ENCODE measurements at places on chromosomes 1 and 21.

GRCh38 chr1:206445116-206445515 lies 25.2 kb upstream of the IKBKE start:
- DNase-seq = no peak

- no peak for DNase-seq
Observed at GRCh38 chr1:208211921-208212843, 32.0 kb downstream of the PLXNA2 start.

GRCh38 chr1:7657287-7658016 lies 113.6 kb upstream of the VAMP3 start:
- no peak for DNase-seq

DNA sequence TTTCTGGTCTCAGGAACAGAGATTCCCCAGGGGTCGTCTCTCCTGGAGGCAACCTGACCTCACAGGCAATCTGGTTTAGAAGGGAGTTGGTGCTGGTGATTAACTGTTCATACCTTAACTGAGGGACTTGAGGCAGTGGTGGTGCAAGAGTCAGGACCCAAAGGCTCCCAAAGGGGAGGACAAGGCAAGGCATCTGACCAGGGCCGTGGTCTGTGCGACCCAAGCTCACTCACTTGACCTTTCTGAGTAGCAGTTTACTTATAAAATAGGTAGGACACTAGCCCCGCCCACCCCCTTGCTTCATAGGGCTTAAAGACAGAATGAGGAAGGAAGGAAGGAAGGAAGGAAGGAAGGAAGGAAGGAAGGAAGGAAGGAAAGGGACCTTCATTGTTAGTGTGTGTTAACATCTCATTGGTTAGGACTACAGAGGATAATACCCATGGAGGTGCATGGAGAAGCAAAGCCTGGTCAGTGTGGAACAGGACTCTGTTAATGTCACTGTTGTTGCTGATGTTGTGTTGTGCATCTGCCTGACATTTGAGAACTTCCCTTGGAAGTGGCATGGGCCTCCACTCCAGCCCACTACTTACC lies 4.6 kb upstream of the KCNA2 start:
- DNase-seq = no peak

GRCh38 chr1:12532405-12533315 lies 85.3 kb downstream of the DHRS3 start:
- DNase-seq = no peak

DNA sequence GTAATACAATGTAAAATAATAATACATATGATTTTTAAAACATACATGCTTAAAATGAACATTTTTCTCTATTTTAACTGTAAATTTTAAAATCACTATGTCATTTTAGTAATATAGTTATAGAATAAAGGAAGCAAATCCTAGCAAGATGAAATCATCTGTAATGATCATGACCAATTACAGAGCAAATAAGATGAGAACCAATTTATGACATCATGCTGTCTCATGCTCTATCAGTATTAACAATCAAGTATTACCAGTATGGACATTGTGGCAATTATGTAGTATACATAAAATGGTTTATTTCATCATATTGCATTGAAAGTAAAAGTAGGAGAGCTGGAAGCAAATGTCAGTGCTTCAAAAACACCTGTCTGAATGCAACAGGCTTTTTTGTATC lies 255.0 kb downstream of the VAV3 start:
- no peak for DNase-seq

GRCh38 chr21:35232545-35233176 lies 183.6 kb upstream of the RUNX1 start:
- no peak for DNase-seq

GRCh38 chr1:75100481-75101092 lies 33.6 kb upstream of the LHX8 start:
- no peak for DNase-seq

DNA sequence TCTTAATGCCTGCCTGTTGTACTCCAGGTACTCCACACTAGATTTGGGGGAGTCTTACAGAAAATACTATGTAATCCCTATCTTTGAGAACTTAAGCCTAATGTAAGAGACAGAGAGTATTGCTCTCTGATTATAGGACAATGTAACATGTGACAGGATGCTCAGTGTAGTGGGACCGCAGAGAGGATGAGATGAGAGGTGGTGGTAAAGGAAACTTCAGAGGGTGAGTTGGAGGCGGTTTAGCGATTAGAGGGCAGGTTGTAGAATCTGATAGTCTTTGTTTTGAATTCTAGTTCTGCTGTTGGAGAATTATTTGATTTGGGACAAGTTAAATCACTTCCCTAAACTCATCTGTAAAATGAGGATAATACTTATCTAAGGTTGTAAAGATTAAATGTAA lies 5.4 kb downstream of the SOAT1 start:
- no peak for DNase-seq

DNA sequence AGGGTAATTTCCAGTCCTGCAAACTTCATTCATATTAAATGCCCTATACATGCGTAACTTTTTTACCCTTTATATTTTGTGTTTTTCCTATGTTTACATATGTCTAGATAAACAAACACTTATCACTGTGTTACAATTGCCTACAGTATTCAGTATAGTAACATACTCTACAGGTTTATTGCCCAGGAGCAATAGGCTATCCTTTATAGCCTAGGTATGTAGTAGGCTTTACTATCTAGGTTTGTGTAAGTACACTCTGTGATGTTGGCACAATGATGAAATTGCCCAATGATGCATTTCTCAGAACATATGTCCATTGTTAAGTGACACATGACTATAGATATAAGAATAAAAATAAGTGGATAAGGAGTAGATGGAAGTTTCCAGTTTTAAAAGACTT lies 345.5 kb upstream of the C1orf87 start:
- DNase-seq = no peak

- no peak for DNase-seq
Observed at GRCh38 chr1:10717296-10718082, 79.0 kb downstream of the CASZ1 start.

DNA sequence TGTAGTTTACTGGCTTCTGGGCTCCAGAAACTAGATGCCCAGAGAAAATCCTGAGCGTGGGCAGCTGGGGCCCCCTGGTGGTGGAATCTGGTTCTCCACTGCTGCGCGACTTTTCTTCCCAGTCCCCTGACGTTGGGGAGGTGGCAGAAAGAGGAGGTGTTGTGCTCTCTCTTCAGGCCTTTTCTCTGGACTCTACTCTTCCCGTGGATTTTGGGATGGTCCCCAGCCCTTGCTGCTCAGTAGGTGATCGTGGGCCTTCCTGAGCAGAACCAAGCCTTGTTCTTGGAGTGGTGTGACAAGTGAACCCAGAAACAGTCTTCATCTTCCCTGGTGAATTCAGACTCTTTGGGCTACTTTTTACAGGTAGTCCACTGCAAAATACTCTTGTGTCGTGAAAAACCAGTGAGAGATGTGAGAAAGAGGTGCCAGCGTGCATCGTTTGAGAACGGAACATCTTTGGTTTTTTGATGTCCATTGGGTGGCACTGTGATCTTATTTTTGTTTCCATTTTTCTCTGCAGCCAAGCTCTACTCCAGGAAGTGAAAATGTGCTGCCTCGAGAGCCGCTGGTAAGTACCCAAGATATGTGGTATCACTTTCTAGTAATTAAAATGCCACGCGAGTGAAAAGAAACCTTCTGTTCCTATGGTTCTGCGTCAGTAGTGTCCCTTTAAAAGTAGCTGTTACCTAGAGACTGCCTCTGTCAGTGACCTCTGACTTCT lies 20.2 kb downstream of the PEX14 start:
- no peak for DNase-seq

DNA sequence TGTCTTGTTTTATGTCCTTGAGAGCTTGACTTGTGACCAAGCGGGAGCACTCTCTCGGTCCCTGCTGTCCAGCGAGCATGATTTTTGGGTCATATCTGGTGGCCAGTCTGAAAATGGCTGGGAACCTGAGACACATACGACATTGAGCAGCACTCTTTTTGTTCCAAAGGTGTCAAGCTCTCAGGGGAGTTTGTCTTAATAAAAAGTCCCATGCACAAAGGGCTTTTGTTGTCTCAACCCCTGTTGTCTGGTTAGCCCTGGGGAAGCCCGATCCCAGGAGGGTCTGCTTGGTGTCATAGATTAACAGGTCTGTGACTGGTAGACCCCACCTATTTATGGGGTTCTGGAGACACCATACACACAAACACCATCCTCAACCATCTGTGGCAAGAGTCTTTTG lies 57.8 kb upstream of the KLHDC7A start:
- no peak for DNase-seq

DNA sequence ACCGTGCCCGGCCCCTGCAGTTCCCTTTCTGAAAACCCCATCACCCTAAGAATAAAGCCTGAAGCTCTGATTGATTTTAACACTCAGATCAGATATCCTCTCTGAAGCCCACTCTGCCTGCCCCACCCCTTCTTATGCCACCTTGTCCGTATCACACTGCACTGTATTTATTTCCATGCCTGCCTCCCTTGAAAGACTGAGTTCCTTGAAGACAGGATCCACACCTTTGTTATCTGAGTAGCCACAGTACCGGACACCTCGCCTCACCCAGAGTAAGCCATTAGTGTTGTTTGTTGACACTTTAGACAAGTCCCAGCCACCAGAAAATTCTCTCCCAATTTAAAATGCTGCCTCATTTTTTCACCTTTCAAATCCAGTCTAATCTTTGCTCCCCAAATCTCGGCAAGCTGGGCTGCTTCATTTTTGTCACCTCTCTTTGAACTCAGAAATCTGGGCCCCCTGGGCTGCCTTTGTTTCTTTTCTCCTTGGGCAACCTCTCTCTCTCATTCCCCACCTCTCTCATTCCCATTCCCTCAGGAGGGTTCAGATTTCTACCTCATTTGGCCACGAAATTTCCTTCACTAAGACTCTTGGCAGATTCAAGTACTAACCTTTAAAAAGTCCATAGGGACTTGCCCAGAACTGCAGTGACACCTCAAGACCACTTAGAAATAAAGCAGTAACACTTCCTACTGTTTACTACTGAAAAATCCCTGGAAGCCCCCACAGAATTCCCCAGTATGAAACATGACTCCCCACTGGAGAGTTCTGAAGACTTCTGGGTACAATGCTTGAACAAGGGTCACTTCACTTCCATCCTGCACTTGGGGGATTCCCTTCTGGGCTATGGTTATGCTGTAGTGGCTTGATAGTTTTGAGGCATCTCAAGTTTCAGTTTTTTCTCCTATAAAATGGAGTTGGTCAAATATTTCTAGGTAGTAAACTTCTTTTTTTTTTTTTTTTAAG lies 8.7 kb upstream of the PPP1R15B start:
- DNase-seq = peak; percentile 85

DNA sequence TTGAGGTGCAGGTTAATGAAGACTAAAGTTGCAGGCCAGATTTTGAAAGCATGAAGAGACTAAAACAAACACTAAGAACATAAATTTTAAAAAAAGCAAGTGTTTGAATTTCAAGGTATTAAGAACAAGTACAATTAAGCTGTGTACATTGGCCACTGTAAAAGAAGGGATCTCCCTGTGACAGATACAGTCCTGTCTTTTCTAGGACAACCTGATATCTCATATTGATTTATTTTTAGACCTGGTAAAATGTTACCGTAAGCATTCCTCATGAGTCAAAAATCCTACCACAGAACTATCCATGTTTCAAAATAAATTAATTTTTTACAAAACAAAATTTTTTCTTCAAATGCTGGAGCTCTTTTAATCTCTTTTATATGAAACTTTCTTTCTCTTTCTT lies 39.4 kb downstream of the SLC22A15 start:
- no peak for DNase-seq

- DNase-seq = no peak
Observed at GRCh38 chr1:109784551-109785252, 21.0 kb upstream of the EPS8L3 start.

DNA sequence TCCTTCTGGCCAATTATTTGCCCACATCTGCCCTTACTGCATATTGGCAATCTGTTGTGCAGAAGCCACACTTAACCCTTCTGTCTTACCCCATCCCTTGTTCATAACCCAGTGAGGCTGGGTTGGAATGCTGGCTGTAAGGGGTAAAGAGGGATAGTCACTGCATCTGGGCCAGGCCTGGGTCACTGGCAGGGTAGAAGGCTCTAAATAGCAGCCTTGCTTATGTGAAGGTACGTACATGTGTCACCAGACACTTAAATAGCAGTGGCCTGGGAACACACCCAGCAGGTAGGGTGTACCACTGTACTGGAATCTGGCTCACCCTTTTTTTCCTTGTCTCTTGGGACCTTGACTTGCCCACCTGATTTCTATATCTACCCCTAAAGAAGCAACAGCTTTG lies 9.9 kb upstream of the TARS2 start:
- DNase-seq = no peak

DNA sequence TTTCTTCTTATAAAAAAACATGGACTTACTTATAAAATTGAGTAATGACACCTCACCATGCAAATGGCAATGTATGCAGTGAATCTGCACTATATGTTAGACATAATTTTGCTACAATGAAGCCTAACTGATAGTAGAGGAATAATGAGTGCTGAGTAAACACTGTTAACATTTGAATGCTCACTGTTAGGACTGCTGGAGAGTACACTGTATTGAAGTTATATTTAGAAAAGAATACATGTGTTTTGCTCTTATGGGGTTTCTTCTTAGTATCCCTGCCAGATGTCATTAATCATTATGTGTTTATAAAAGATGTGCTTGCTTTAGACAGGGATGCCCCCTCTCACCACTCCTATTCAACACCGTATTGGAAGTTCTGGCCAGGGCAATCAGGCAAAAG lies 111.1 kb upstream of the ZP4 start:
- DNase-seq = no peak

DNA sequence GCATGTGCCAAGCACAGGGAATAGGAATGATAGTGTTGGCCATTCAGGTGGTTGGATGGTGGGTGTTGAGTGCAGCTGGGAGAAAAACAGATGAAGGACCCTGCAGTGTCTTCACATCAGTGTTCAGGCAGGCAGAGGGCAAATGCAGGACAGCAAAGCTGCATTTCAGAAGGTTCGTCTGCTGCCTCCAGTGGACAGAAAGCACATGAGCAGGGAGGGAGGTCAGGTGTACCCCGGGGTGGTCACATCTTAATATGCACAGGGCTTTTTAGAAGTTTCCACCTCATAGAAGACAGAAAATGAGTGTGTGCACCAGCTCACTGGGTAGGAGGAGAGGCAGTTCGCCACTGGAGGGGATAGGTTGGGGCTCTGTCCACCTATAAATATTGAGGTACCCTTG lies 184.9 kb downstream of the SLC35F3 start:
- no peak for DNase-seq

- DNase-seq = no peak
Observed at GRCh38 chr1:58211869-58212268, 334.7 kb downstream of the OMA1 start.

DNA sequence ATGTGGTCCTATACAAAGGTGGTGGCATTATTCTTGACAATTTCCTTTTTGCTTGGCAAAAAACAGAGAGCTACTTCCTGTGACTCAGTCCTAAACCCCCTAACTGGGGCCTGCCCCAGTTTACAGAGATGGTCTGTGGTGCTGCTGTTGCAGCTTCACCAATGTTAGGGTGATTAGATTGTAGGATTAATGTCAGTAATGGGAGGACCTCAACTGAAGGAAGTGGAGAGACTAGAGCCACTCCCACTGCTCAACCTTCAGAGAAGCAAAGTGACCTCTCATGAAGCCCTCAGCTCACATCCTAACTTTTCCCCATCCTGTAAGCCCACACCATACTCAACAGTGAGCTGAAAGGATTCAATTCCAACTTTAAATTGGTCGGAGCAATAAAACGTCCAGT lies 3.6 kb downstream of the S100A6 start:
- DNase-seq = no peak

GRCh38 chr1:24425441-24425840 lies 9.8 kb downstream of the NIPAL3 start:
- DNase-seq = no peak
